Activated naive CD8-positive, alpha-beta T cell treated with anti-CD3 and anti-CD28 coated beads for 36 hours (primary cell): ENCODE measurements at places on chromosomes 1 and 21. TPM values are rescaled to one million over a fixed set of nuclear protein-coding genes. Genes with fewer than 3 reads are reported as not detected.

GRCh38 chr21:31133243-31133830 lies 95.1 kb upstream of the KRTAP19-8 start:
- DNase-seq: no peak

- DNase-seq: no peak
These were observed 230.5 kb downstream of the TPR start for GRCh38 chr1:186144505-186144904.

The PRDX6 gene
- 168 TPM for total RNA-seq

The SPRR2G gene
- not detected for total RNA-seq

- DNase-seq: no peak
These were observed 40.5 kb upstream of the IFNAR2 start for GRCh38 chr21:33189237-33189636.

The MEF2D gene
- 25.7 TPM for total RNA-seq

- no peak for DNase-seq
These were observed 229.4 kb downstream of the PTPRU start for GRCh38 chr1:29465755-29466154.

The ZNF670 gene
- total RNA-seq: 5.9 TPM

DNA sequence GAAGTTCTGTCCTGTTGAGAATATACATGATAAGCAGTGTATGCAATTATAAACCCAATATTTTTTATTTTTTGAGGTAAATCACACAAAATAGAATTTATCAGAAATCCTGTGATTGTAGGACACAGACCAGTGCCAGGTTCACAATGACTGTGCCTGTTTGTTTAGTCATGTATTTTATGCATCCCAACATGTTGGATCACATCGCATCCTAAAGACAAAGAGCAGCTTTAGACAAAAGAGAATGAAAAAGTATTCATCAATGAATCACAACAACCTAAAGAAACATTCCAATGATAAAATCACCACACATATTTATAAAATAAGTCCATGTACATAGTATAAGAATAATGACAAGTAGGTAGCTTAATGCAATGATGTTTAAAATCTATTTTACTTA lies 53.2 kb upstream of the LRRC8D start:
- no peak for DNase-seq
